GM04503 (cell line): ENCODE measurements at places on chromosomes 12 and 14.

DNA sequence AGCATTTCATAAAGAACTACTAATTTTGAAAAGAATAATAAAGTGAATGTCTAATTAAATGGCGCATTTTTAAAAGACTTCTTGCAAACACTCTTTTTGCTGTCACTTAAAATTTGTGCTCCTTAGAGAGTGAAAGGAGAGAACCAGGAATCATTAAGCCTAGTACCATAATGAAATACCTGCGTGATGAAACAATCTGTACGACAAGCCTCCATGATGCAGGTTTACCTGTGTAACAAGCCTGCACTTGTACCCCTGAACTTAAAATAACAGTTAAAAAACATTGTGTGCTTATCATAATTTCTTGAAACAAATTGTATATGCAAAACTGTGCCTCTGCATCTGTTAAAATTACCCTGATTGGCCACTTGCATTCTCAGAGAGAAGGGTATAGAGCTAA lies 108.1 kb downstream of the MGAT4C start:
- DNase-seq: no peak

DNA sequence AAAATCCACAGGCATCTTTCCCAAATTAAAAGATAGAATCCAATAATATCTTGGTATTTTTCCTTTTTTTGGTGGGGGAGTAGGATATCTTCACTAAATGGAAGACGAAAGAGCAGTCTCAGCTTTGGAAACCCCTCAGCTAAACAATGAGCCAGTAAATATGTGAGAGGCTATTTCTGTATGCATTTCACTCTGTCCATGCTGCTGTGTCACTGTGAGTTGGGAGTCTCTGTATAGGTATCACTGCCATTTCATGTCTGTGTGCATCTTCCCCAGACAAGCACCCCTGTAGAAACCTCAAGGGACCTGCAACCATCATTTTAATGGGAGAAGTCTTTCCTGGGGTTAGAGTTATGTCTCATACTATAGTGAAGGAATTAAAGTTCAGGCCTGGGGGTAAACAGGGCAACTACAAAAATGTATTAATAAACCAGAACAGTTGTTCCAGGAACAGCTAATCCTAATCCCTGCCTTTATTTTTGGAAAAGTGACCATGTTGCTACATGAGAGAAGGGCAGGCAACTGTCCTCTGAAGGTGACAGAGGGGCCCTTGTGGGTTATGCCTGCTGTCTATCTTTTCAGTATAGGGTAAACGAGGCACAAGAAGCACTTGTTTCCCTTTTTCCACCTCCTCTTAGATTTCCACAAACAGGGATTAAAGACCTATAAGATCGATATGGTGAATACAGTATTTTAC lies 11.3 kb upstream of the STAC3 start:
- DNase-seq: no peak

DNA sequence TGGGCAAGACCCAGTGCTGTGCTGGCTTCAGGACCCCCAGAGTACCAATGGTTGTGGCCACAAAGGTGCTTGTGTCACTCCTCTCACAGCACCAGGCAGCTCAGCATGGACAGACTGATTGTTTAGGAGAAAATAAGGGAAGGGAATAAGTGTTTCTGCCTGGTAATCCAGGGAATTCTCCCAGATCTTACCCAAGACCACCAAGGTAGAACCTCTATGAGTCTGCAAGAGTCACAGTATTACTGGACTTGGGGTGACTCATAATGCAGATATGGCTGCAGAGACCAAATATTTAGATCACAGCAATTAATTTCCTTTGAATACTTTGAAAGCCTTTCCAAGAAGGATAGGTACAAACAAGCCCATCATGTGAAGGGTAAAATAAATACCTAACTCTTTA lies 1178.3 kb upstream of the FLRT2 start:
- no peak for DNase-seq

GRCh38 chr14:74792249-74793039 lies 29.3 kb downstream of the YLPM1 start:
- no peak for DNase-seq

- DNase-seq: no peak
These were observed 363.1 kb upstream of the OR4E1 start for GRCh38 chr14:22036541-22037239.

DNA sequence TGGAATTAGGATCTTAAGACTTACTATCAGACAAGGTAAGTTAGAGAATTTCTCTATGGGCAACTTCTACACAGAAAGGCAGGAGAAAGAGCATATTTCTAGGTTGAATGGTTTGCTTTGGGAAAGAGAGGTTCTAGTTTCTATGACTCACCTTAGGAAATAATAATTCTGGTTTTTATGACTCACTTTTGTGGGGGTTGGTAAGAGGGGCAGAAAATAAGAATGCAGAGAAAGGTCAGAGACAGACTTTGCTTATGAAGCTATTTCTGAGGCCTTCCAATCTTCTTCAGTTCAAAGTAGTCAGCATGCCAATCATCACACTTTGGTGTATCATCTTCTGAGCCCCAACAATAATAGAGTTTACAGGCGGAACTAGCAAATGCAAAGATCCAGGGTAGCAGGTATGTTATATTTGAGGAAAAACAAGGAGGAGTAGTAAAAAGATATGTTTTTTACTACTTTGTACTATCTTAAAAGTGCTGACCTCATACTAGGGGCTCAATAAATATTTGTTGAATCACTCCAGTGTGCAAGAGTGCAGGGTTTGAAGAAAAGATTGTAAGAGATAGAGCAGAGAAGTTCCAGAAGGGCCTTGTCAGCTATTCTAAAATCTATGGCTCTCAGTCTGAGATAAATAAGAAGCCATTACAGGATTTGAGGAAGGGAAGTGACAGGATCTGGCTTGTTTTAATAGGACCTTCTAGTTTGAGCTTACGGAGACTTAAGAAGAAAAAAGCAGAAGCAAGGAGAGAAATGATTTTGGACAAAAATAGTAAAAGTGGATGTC lies 56.7 kb upstream of the LRFN5 start:
- DNase-seq: no peak

GRCh38 chr14:58638231-58639197 lies 752 bp downstream of the DACT1 start:
- DNase-seq: no peak

DNA sequence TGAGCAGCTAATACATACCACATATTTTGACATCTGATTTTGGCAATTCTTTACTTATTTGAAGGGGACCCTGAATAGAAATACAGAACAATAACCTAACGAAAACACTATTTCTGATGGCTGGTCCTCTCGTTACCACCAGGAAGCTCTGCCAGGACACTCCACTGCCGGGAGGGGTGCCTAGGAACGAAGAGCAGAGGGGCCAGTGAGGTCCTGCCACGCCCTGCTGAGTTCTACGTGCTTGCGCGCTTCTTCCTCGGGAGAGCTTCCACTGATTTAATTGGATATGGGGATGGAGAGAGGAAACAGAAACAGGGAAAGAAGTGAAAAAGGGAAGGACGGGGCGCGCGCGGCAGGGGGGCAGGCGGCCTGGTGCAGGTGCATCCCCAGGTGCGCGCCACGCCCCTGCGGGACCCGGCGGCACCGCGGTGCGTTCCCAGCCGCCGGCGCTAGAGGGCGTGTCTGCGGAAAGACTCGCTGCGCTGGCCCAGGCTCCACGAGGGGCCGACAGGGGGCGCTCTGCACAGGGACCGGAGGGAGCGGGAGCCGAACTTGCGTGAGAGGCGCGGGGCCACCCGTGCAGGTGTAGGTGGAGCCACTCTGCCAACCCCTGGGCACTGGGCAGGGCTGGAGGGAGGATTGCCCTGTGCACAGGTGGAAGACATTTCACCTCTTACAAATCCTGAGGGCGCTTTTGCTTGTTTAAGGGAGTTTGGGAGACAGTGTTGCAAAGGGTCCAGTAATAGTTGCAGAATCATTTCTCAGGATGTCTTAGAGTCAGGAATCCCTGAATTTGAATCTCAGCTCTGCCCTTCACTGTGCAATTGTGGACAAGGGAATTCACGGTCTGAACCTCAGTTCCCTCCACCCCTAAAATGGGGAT lies 986.3 kb upstream of the TMEM132C start:
- DNase-seq: no peak

DNA sequence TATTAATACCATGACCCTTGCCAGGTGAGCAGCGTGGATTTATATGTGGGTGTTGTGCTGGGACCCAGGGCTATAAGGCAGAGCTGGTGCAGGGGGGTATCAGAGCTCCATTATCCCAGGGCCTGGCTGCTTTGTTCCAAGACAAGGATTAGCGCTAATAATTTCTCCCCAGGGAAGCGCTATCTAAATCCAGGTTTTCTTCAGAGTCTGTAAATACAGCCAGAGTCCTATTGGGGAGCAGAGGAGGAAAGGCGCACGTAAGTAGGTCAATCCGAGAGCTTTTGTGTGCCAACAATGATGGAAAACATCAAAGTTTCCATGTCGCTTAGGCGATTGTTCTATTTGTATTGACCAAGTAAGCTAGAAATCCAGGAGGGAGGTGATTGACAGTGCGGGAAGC lies 1009.7 kb downstream of the VRK1 start:
- DNase-seq: no peak

DNA sequence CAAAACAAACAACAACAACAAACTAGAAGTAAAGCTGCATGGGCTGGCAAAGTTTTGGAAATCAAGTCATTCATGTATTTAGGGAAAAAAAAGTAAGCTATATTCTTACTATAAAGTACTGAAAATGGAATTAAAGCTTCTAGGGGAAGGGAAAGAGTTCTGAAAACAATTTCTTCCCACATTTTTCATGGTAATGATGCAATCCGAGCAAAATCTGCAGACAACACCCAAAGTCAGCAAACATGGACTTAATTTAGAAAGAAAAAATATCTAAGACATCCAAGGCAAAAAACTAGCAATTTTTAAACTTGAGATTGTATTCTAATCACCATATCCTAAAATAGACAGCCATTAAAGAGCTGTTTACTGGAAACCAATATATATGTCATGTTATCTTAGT lies 86.3 kb downstream of the LRP6 start:
- DNase-seq: no peak

GRCh38 chr12:113073586-113073985 lies 17.1 kb downstream of the DTX1 start:
- DNase-seq: no peak

DNA sequence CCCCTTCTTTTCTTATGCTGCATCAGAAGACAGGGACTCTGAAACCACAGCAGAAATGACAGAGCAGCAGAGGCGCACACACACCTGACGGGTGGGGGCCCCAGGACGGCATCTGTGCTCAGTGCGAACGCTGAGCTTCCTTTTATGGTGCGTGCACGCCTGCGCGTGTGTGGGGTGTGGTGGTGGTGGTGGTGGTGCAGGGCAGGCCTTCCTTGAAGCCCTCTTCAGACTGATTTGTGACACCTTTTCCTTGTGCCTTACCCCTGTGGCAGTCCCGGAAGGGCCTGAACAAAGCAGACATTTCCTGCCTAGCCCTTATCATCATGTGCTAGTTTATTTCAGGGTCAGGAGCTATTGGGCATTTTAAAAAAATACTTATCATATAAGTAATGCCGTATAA lies 75.7 kb downstream of the TSPAN9 start:
- DNase-seq: no peak

DNA sequence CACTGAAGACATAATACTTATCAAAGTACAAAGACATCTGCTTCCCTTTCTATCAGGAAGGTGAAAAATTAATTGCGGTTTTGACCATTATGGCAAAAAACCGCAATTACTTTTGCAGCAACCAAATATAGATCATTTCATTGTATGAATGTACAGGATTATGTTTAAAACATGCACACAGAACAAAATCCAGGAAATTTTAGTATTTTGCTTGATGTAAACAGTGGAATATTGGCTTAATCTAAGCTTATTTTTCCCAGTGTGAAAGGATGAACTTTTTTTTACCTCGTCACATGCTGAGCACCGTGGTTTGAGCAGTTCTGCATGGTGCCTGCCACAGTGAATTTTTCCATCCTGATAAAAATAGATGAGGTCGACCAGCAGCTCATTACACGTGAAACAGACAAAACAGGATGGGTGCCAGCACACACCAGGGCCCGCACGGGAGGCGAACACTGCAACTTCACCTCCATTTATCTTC lies 121.2 kb downstream of the PRICKLE1 start:
- no peak for DNase-seq

DNA sequence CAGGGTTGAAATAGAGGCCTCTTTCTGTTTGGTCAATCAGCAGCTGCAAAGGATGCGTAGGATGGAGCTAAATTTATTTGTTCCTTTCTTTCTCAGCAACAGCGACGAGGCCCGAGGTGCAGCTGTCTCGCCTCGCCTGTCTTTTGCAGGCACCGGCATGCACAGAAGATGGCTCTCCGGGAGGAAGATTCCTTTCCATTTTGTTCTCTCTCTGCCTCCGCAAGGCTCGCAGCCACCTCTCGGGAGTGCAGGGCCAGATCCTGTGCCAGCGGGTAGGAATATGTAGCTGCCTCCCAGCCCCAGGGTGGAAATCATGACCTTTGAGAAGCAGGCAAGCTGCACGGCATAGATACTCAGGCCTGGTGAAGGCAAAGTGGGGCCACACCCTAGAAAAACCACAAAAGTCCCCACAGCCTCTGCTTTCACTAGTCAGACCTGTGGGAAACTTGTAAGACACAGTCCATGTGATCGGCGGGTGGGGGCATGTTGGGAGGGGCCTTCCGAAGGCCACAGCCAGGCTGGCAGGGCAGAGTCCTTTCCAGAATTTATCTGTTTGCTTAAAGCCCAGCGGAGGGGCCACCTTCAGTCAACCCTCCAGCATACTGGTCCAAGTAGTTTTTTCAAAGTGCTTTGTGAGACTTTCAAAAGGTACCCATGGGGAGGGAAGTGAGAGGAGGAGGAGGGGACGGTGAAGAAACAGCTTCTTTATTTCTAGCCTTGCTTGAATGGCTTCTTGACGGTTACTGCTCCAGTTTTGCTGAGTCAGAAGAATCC lies at the start of gene MAP1LC3B2:
Gene MAP1LC3B2, plus strand, starts transcription at position 220 of the 774 bp plus-strand sequence. CDS start 16,562 bp downstream, outside the sequence.
- DNase-seq: peak; percentile 50

DNA sequence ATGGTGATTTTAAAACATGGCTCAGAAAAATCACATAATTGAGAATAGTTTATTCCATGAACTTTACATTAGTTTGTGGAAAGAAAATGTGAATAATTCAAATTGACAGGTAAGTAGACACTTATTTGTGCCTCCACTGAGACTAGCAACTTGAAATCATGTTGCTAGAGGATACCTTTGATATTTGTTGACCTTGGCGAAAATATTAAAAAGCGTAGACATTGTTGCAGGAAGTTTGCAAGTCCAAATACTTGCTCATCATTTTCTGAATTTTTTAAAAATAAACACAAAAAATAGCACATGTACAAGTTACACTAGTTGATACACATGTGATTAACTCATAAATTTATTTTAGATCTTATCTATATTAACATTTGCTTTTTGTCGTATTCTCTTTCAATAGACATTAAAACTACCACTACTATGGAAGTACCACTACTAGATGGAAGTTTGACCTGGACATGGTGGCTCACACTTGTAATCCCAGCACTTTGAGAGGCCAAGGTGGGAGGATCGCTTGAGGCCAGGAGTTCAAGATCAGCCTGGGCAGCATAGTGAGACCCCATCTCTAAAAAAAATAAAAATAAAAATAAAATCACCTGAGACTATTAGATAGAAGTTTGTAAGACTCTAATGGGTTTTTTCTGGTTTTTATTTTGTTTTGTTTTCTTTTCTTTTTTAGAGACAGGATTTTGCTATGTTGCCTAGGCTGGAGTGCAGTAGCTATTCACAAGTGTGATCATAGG lies 24.3 kb downstream of the VEZT start:
- DNase-seq: no peak
